ENCODE measurements at places on chromosomes 3 and 15. TPM values are rescaled to one million over a fixed set of nuclear protein-coding genes. Genes with fewer than 3 reads are reported as not detected.

The TMPRSS7 gene
- not detected for total RNA-seq

The TIGIT gene
- total RNA-seq: not detected

The SERPINI2 gene
- not detected for total RNA-seq

The LRRC2 gene
- total RNA-seq: 1.1 TPM

The RASGRF1 gene
- 0.32 TPM for total RNA-seq

The NANOGP8 gene
- total RNA-seq: not detected

The ZNF860 gene
- total RNA-seq: not detected

The MAGEF1 gene
- 35.4 TPM for total RNA-seq

The EFCC1 gene
- total RNA-seq: not detected

The TRAT1 gene
- not detected for total RNA-seq

The GYG1 gene
- total RNA-seq: 53.6 TPM

The HHATL gene
- not detected for total RNA-seq
